Uterus (tissue), 4 donors: ENCODE measurements at places on chromosomes 1 and 21. TPM values are rescaled to one million over a fixed set of nuclear protein-coding genes. Genes with fewer than 3 reads are reported as not detected.

DNA sequence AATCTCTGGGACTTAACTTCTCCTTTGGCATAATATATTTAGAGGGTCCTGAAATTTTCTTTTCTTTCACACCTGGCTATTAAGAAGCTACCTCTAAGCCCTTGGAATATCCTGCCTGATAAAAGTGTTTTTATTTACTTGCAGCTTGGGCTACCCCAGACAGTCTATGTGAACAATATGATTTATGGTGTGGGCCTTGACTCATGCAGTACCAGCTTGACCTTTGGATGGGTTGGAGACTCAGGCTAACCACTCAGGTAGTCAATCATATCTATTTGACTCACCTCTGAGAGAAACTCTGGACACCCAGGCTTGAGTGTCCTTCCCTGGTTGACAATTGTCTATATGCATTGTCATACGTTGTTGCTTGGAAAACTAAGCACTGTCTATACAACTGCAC lies 13.4 kb upstream of the PGBD2 start:
- DNase-seq: no peak

- DNase-seq: no peak
Measured at GRCh38 chr1:98400446-98400845, 261.1 kb upstream of the SNX7 start.

DNA sequence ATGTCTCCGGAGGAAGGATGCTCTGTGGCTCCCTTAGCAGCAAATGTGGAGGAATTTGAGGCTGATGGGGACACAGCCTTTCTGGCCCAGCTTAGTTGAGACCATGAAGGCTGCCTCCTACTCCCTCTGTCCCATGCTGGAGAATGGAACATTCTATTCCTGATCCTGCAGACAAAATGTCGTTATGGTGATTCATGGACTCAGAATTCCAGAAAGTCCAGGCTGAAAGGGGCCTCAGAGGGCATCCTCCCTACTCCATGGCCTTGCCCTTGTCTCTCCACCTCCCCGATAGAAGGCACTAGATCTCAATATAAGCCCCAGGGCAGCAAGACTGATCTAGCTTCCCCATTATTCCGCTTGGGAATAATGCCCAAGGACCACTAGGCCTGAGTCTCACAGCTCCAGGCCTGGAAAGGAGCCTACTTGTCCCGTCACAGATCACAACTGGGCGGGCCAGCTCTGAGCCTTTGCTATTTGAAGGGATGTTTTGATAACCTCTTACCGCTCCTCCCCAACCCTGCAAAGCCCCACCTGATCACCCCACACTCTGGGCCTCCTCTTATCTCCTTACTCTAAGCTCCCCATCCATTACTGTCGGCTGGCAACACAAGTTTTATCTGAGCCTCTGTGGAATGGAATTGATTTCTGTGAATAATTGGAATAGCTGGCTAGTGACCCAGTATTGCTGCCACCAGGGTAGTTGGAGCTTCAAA lies 52.8 kb upstream of the TRABD2B start:
- no peak for DNase-seq

- no peak for DNase-seq
Measured at GRCh38 chr1:204988196-204988595, 54.8 kb upstream of the CNTN2 start.

DNA sequence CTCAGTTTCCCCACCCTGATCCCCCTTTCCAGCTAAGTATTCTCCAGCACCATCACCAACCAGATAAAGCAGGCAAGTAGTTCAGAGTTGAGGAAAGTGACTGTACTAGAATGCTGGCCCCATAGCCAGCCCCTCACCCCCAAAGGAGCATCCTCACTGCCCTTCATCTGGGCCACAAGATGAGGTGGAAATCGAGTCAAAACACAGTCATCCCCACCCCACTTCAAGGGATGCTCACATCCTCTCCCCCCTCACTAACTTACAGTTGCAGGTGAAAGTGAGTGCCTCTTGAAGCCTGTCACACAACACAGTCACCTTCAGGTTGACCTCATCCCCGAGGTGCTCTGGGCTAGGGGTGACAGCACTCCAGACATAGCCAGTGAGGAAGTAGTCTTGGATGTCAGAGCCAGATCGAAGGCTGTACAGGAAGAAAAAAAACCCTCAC lies 30.4 kb downstream of the PIK3C2B start:
- DNase-seq: no peak

DNA sequence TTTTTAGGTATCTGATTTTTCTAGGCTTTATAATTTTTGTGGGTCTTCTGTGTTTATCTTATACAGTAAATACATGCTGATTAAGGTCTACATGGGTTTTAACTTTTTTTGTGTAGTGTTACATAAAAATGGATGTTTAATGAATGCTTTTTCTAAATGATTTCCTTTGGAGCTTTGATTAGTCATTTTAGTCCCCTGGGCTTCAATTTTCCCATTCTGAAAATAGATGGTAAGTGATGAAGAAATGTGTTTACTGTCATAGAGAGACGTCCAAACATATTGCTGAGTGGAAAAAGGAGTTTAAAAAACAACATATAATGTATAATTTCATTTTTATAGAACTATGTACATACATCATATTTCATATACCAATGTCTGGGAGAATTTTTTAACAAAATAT lies 140.9 kb upstream of the HMCN1 start:
- DNase-seq: no peak

- no peak for DNase-seq
Measured at GRCh38 chr1:51592711-51593110, 24.2 kb upstream of the OSBPL9 start.

GRCh38 chr21:39685236-39685635 lies 59.7 kb upstream of the IGSF5 start:
- no peak for DNase-seq

GRCh38 chr1:1554926-1555915 lies 14.8 kb upstream of the TMEM240 start:
- DNase-seq: no peak

- no peak for DNase-seq
Measured at GRCh38 chr1:171916315-171916771, 75.0 kb downstream of the DNM3 start.

DNA sequence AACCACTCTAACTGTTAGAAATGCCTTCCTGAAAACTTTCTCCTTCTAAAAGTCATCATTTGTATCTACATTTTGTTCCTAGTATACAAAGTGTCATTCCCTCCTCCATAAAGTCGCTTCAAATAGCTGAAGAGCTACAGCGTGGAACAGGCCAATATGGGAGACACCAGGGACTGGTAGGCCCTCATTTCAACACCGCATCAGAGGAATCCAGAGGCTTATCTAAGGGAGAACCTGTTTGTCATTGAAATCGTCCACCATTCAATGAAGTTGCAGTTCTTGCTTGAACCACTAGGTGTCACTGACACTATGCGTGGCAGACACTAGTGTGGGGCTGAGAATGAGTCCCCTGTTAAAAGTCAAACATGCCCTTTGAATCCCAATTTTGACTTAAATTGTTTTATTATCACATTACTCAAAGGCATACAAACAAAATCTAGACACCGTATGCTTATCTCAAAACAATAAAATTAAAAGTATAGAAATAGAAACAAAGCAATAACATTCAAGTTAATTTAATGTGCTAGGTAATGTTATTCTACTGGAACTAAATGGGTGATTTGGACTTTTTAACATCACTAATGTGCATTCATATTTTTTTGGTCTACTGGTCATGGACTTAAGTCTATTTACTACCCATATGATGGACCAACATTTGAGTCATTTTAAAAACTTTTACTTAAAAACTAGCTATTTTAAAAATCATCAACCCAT lies 182.3 kb downstream of the FCRL5 start:
- peak; percentile 38 for DNase-seq

DNA sequence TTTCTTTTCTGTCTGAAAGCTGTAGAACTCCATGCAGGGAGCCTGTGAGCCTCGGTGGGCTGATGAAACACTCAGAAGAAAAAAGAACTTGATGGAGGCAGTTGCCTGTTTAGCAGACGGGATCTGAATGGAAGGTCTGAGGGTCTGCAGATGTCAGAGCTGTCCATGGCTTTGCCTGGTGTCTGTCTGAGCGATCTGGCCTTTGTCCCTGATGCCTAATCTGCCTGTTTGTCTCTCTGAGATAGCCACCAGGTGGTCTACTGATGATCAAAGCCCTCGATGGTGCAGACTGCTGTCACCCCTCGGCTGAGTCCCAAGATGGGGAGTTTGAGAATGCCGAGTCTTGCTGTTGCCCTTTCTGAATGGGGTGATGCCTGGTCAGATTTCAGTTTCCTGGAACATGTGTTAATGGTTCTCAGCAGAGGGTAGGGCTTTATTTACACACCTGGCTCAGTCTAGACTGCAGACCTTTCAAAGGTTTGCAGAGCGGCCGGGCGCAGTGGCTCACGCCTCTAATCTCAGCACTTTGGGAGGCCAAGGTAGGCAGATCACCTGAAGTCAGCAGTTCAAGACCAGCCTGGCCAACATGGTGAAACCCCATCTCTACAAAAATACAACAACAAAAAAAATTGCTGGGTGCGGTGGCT lies 90.4 kb downstream of the KIF26B start:
- DNase-seq: no peak

DNA sequence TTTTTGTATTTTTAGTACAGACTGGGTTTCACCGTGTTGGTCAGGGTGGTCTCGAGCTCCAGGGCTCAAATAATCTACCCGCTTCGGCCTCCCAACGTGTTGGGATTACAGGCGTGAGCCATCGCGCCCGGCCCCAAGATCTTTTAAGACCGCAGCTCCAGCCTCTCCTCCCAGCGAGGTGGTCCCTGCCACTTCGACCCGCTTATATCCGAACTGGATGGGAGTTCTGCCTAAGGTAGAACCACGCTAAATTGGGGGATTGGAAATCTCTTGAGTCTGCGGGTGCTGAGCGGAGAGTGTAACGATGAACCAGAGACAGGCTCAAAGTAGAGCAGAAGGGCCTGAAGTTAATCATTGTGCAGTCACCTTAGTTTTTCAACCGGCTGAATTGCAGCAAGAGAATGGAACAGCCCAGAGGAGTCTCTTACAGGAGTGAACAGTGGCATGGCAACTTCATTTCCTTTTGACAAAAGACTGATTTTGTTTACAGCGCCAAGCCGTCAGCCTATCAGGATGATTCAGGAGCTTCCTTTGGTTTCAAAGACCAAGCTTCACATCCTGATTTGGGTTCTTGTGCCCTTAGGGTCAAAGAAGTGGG lies 726 bp upstream of the CYB5R1 start:
- DNase-seq: no peak

DNA sequence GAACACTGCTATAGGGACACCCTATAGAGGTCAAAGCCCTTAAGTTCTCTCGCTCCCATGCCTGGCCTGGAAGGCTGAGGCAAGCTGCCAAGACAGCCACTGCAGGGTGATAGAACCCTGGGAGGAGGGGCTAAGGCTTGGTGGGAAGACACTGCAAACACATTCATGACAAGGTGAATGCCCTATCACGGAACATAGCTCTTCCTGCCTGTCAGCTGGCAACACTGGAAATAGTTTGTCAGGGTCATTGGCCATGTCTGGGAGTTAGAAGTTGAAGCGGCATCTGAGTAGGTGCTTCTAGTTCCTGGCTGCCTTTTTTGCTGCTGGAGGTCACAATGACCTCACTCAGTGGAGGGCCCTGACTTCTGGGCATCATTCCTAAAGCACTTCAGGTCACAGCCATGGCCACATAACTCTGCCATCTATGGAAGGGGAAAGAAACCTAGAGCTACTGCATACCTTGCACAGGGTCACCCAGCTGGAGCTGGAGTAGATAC lies 4.2 kb downstream of the FABP3 start:
- DNase-seq: no peak

- DNase-seq: no peak
Measured at GRCh38 chr1:7116001-7116400, 330.7 kb downstream of the CAMTA1 start.

The ARHGEF16 gene
- total RNA-seq: not detected

The OR2L2 gene
- not detected for total RNA-seq

The LORICRIN gene
- total RNA-seq: not detected

The S100A10 gene
- total RNA-seq: 21.8 TPM
